ENCODE measurements at places on chromosomes 5 and 9.

- no peak for DNase-seq
Measured at GRCh38 chr5:84791138-84791537, 406.5 kb upstream of the EDIL3 start.

DNA sequence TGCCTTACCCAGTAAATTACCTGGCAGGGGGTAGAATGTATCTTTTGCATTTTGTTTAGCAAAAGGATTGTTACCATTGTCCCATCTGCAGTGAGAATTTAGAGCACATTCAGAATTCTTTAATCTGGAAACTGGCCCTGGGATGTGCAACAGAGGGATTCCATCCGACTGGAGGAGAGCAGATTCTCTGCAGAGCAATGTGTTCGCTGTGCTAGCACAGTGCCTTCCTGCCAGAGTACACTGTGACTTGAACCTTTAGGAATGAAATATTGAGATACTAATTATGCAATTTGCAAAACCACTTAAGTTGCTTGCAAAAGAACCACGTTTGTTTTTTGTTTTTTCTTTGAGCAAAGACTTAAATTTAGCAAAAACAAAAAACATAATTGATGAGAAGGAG is 22.5 kb upstream of the DMRT1 start:
- DNase-seq, result no peak

GRCh38 chr9:82273121-82273520 is 284.5 kb downstream of the SPATA31D1 start:
- DNase-seq, result no peak

GRCh38 chr9:33820231-33820745 is 3.3 kb downstream of the UBE2R2 start:
- DNase-seq, result no peak

DNA sequence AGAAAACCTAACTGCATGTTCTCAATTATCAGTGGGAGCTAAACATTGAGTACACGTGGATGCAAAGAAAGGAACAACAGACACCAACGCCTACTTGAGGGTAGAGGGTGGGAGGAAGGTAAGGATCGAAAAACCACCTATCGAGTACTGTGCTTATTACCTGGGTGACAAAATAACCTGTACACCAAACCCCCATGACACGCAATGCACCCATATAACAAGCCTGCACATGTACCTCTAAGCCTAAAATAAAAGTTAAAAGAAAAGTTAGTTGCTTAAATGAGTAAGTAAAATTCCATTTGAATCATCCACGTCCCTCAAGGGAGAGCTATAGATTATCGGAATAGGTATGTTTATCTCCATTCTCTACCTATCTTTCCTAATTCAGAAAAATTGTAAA is 210.2 kb upstream of the ADCY2 start:
- DNase-seq, result no peak

GRCh38 chr9:130128733-130129431 is 43.3 kb upstream of the NCS1 start:
- DNase-seq, result no peak

DNA sequence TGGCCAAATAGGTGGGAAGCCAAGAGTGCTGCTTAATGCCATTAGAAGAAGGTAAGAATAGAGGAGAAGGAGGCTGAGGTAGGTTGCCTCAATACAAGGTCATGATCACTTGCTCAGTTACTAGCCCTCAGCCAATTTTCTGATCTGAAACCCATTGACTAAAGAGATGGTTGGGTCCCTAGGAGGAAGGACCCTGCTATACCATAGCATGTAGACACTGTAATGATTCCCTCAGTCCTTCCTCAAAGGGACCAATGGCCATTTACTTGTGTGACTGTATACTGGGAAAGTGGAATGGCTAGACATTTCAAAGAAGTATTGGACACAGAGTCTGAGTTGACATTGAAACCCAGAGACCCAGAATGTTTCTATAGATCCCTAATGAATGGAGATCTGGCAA is 108.5 kb upstream of the MAP1B start:
- no peak for DNase-seq

DNA sequence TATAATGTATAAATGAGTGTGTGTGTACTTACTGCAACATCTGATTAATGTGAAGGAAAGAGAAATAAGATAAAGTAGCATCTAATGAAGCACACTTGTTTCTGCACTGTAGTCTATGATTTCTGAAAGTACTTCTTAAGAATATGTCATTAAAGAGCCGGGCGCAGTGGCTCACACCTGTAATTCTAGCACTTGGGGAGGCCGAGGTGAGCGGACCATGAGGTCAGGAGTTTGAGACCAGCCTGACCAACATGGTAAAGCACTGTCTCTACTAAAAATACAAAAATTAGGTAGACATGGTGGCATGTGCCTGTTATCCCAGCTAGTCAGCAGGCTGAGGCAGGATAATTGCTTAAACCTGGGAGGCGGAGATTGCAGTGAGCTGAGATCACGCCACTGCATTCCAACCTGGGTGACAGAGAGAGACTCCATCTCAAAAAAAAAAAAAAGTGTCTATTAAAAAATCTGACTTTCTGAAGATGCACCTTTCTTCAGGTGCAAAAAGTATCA is 556.9 kb downstream of the PTPRD start:
- DNase-seq, result no peak

DNA sequence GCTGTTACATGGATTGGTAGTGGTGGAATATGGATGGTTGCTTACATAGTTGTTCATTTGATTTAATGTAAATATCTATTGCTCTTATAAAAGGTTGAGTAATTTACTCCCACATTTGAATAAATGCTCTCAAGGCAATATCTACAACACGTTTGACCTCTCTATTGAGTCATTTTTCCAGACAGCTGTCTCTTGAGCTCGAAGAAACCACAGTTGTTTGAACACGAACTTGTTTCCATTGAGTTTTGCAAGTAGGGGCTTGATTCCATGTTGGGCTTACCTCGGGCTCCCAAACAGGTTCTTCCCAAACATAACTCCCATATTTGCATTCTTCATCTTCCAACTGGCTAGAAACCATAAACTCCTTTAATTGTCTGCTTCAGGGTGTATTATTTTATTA is 115.0 kb upstream of the HMHB1 start:
- DNase-seq, result no peak

DNA sequence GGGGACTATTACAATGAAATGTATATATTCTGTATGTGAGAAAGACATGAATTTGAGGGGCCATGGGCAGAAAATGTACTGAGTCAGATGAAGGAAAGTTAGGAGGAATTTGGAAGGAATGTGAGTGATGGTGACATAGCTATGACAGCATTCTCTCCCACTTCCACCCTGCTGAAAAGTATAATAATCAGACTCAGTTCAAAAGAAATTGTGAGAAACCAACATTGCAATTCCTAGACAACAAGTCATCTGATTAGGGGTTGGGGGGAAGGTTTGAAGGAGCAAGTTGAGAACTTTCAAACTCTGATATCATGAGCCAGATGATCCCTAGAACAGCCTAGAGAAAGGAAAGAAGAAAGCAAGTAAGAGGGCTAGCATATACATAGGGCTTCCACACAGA is 370.6 kb downstream of the DMRTA1 start:
- DNase-seq, result no peak

- DNase-seq, result no peak
Measured at GRCh38 chr9:18922161-18922885, 110.7 kb downstream of the SAXO1 start.

GRCh38 chr5:67363180-67363709 is 166.6 kb upstream of the CD180 start:
- no peak for DNase-seq

- no peak for DNase-seq
Measured at GRCh38 chr5:150945947-150946346, 41.2 kb upstream of the ZNF300 start.

DNA sequence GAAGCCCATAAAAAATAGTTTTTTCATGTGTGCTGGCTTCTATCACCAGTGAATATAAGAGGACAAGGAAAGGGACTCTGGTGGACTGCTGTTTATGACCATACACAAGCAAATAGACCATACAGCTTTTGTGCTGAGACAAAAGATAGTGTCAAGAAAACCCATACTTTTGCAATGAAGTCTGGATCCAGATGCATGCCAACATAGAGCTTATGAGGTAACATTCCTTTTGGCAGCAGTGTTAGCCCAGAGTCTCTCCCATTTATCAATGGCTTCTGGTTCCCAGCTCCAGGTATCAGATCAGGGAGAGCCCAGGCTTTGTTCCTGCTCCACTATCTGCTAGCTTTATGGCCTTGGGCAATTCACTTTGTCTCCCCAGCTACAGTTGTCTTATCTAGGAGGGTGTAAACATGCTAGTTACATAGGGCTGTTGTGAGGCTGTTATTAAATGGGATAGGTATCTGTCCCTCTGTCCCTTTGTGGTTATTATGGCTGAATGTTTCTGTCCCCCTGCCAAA is 55.6 kb downstream of the CCDC192 start:
- no peak for DNase-seq

GRCh38 chr5:67303356-67303755 is 106.8 kb upstream of the CD180 start:
- DNase-seq, result no peak

DNA sequence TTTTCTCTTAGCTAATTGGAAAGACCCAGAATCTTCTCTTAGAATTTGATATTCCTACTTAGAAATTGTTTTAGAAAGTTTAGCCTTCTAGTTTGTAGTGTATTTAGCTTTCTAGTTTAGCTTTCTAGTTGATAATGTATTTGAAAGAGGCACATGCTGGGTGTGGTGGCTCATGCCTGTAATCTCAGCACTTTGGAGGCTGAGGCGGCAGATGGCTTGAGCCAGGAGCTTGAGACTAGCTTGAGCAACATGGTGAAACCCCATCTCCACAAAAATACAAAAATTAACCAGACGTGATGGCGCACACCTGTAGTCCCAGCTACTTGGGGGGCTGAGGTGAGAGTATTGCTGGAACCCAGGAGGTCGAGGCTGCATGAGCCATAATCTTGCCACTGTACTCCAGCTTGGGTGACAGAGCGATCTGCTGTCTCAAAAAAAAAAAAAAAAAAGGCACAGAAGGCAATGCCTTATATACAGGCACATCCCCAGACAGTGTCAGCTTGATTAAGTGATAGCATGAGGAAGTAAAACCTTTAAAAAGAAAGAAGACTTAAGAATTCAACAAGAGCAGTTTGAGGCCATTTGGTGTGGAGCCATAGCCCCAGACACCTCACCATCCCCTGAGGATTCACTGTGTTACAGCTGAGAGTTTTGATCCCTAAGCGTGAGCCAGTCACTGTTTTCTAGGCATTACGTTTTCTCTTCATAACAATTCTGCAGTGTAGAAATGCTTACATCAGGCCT is 34.6 kb downstream of the ZSWIM6 start:
- no peak for DNase-seq

DNA sequence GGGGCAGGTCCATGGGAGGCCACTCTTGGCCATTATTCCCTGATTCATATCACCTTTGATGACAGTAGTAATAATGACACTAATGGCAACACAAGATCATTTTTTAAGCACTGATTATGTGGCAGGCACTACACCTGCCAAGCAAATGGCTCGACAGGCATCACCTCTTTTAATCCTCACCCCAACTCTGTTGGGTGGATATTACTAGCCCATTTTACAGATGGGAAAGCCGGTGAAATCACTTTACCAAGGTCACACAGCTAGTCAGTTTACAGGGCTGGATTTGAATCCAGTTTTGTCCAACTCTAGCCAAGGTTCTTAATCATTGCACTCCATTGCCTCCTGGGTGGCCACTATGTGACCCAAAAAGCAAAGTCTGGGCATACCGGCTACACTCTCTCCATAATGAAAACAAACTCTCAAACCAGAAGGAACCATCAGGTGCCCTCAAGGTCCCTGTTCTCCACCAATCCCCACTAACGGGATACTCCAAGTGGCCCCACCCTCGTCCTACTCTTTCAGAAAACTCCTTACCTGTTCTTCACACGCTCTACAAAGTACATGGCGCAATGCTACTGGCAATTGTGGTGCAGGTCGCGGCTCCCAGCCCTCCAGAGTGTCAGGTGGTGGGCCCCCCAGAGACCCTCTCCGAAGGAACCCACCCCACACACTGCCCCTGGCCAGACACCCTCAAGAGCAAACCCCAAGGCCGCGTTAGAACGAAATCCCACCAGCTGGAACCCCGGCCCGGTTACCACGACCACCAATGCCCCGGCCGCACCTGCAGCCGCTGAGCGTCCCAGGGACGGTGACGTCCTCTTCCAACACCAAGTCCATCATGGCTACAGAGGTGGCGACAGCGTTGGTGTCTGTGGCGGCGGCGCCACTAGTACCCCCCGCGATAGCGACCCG is 572 bp downstream of the CDK5RAP2 start:
- no peak for DNase-seq

DNA sequence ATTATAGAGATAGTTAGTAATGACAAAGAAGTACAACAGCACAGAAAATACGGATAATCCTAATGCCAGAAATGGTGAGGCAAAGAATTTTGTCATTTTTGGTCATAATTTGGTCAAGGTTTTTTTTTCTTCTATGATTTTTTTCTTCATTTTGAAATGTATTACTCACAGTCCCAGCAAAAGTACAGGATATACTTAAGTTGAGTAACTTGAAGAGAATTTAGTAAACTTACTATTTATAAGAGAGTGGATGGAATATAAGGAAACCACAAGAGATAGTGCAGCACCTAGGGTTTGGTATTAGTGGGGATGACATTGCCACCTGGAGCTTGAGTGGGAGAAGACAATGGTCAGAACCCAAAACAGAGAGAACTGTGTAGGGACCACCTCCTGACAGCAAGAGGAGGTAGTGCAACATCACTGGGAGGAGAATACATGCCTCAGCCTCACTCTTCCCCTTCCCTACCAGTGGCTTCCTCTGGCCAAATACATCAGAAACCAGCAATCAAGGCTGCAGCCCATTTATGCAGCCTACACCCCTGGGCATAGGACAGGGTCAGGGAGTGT is 434.5 kb upstream of the TRPC7 start:
- no peak for DNase-seq

DNA sequence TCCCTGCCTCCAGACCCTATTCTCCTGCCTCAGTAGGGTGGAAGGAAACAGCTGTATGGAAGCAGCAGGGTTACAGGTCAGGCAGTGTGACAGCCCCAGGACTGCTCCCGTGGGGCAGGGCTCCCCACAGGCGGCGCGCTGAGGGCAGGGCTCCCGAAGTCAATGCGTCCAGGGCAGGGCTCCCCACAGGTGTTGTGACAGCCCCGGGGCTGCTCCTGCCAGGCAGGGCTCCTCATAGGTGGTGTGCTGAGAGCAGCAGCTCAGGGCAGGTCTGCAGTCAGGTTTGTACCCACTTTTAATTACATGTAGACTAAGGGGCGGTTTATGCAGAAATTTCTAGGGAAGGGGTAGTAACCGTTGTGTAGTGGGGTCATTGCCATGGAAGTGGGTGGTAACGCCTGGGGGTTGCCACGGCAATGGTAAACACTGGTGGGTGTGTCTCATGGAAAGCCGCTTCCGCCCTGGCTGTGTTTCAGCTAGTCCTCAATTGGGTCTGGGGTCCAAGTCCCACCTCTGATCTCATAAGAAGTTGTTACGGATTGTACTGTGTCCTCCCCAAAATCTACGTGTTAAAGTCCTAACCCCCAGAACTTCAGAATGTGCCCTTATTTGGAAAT is 16.7 kb upstream of the TERT start:
- DNase-seq, result no peak
